Fibroblast of the aortic adventitia (primary cell): ENCODE measurements at places on chromosomes 12 and 14.
A peak's percentile ranks its signal among the peaks of the same experiment; 100 is the strongest.

DNA sequence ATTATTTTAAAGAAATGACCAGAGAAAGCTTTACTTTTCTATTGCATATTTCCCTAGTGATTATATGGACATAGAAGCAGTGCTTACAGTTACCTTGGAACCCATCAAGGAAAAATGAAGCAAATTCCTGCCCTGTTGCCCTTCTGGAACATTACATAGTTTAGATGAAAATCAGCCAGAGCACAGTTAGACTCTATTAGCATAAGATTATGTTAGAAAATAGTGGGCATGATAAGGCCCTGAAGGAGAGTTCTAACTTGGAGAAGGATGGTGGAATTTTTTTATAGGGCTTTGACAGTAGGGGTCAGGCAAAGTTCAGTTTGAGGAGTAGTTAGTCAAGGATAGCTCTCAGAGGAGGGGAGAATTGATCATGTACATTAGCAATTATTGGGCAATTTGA, 74.3 kb downstream of the FUT8 start:
- peak; percentile 20 for DNase-seq

DNA sequence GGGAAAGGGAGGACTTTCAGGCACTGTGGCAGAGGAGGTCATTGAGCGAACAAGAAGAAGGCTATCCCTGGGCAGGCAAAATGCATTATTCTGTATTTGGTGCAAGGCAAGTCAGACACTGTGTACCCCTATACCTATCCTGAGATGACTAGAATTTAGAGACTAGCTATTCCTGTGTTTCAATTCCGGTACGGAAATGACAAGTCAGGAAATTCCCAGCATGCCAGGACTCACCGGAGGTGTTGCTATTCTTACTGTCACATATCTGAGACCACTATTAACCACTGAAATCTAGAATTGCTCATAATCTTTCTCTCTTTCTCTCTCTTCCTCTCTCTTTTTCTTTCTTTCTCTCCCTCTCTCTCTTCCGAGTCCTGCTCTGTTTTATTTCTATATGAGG, 297.1 kb downstream of the PDZRN4 start:
- no peak for DNase-seq

GRCh38 chr12:129819391-129819790, 84.4 kb downstream of the TMEM132D start:
- DNase-seq = no peak

DNA sequence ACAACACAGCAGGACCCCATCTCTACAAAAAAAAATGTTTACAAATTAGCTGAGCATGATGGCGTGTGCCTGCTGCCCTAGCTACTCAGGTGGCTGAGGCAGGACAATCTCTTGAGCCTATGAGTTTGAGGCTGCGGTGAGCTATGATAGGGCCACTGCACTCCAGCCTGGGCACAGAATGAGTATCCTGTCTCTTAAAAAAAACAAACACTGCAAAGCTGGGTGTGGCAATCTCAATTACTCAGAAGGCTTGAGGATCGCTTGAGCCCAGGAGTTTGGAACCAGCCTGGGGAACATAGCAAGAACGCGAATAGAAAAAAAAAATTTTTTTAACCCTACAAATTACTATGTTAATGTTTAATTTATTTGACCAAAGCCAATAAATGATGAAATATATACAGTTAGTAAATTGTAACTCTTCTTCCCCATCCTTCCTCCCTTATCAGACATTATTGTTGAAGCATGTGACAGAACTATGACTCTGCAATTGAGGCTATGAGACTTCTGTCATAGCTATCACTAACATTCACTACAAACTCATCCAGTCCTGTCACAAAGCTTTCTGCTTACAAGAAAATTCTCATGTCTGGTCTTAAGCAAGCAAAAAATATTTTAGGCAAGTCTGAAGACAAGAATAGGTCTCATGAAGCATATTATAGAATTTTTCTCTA, 9.8 kb downstream of the BTBD7 start:
- DNase-seq = no peak

- no peak for DNase-seq
These were observed 40.7 kb downstream of the RMST start for GRCh38 chr12:97503073-97503855.
